ENCODE measurements at places on chromosomes 13 and 19.

DNA sequence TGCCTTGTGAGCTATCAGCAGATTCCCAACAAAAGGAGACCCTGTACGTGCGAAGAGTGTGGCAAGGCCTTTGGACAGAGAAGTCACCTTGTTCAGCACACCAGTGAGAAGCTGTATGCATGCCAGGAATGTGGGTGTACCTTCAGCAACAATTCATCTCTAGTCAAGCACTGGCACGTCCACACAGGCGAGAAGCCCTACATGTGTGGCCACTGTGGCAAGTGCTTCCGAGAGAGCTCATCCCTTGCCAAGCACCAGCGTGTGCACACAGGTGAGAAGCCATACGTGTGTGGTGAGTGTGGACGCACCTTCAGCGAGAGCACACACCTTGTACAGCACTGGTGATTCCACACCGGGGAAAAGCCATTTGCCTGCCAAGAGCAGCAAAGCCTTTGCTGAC is 7.6 kb upstream of the ZSCAN22 start:
- DNase-seq = no peak

DNA sequence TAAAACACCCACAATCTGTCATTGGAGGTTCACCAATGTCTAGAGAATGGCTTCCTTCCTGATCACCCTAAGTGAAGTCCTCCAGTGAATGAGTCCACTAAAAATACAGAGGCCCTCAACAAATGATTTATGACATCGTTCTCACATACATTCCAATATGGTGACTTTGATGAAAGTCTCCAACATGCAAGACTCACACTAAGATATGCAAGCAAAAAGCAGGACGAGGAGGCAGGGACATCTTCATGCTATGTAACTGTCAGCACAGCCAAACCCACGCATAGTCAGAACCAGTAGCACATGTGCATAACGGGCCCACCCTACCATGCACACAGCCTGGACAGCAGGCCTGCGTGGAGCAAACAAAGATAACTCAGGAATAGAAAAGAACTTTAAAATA is 16.6 kb upstream of the LSM14A start:
- no peak for DNase-seq

- DNase-seq = no peak
Measured at GRCh38 chr13:48801255-48801654, 147.5 kb downstream of the CYSLTR2 start.

DNA sequence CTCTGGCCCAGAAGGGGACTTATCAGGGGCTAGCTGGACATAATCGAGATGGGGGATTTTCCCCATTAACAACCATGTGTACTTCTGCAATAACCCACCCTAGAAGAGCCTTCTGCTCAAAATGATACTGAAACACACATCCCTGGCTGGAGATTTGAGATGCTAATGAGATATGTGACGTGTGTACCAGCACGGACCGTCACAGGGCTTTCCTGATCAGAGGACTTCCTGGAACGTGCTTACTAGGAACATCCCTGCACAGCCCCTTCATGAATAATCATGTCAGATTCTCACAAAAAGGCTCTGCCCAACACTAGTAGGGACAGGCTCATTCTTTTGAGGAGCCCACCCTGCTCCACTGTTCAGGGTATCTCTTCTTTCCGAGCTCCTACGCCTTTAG is 6.5 kb upstream of the ERVV-1 start:
- DNase-seq = no peak

GRCh38 chr13:103097366-103097928 is 31.2 kb upstream of the SLC10A2 start:
- DNase-seq = no peak

DNA sequence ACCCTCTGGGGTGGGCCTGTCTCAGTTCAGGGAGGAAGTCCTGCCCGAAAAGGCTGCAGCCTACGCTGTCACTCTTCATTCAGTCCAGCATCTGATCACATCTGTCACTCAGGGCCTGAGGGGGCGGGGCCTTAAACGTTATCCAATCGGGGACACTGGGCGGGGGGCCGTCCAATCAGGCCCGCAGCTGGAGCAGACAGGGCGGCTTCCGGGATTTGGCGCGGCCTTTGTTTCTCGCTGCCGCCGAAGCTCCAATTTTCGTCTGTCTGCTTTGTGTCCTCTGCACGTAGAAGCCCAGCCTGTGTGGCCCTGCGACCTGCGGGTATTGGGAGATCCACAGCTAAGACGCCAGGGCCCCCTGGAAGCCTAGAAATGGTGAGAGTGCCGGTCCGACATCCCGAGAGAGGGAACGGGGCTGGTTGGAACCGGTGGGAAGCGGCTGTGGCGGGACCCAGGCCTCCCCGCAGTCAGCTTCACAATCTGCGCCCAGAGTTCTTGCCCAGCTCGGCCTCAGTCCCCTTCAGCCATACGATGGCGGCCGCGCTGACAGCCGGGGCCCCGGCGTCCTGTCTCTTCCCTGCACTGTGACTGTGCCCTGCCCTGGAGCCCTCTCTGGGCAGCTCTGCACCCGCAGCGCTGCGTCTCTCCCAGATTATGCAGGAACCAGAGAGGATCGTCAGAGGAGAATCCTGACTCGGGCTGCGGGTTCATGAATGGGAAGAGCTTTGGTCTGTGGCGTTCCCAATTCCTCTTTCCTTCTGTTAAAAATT is at the start of gene ZNF730:
Gene ZNF730, plus strand, starts transcription at position 224 of the 770 bp plus-strand sequence. Its CDS starts 149 bp downstream, at position 373.
- DNase-seq = peak; percentile 74

- no peak for DNase-seq
Measured at GRCh38 chr19:41945135-41945766, 13.9 kb downstream of the RABAC1 start.

GRCh38 chr13:113050734-113051431 is 54.7 kb upstream of the F7 start:
- no peak for DNase-seq

DNA sequence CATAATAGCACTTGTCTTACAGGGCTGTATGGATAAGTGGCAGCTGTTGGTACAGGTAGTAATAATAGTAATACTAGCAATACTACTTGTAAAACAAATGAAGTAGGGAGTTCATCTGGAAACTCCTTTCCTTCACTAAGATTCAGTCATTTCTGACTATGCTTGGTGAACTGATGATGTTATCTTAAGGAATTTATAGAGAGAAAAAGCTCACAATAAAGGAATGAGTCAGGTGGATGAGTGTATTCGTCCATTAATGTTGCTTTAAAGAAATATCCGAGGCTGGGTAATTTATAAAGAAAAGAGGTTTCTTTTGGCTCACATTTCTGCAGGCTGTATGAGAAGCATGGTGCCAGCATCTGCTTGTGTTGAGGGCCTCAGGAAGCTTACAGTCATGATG is 477.3 kb downstream of the KLF12 start:
- DNase-seq = no peak

DNA sequence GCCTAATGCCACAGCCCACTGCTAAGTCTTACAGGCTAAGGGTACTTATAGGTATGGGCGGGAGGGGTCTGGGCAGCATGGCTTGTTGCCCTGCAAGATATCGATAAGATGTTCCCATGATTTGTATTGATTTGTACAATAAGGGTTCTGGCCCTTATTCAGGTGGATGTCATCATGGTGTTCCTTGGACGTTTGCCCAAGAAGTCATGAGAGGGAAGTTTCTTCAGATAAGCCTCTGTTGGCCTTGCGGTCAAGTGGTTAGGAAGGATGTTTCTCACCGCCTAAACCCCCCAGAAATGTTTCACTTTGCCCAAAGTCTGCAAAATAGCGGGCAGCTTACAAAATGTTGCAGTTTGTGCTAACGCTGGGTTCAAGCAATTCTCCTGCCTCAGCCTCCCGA is 7.3 kb downstream of the PARP4 start:
- DNase-seq = no peak

- no peak for DNase-seq
Measured at GRCh38 chr13:114002009-114002544, 28.2 kb upstream of the C13orf46 start.

DNA sequence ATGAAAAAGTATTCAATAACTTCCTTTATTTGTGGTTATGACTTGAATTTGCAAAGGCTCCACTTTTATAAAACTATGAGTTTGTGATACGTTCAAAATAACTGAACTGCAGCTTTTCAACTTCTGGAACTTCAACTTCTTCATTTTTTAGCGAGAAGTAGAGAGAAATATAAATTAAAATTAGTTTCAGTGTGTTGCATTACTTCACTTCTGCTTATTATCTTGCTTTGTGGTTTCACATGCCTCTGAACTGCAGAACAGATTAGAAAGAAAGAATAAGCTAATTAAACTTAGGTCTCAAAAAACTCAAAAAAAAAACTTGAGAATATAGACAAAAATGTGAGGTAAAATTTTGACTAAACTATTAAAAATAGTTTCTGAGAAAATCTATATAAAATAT is 1073.4 kb downstream of the PCDH17 start:
- no peak for DNase-seq

Measured in coronary artery (tissue), 2 donors.